ENCODE measurements at places on chromosomes 12 and 14. TPM values are rescaled to one million over a fixed set of nuclear protein-coding genes. Genes with fewer than 3 reads are reported as not detected.

- H3K4me3 ChIP-seq, result peak overlapping the region; percentile 20
- peaks cover 26% of the 10 kb centered on the region for H3K4me1 ChIP-seq
- H3K27ac ChIP-seq, result peak overlapping the region; percentile 92
- no peaks in the 10 kb centered on the region for H3K27me3 ChIP-seq
- peak; percentile 97 for DNase-seq
Observed at GRCh38 chr14:51873221-51873893, 12.9 kb downstream of the GNG2 start.

DNA sequence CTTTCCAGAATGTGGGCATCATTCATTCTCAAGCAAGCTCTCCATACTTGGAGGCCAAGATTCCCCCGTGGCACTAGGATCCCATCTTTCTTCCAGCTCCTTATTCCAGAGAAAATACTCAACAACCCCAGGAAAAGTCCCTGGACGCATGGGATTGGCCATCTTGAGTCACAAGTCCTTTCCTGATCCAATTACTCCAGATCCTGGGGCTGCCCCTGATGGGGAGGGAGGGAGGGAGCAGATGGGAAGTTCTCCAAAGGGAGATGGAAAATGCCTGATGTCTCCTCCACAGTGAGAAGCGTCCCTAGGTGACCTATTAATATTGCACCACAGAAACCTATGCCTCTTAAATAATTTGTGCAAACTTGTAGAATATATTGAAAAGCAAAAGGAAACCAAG lies 12.4 kb upstream of the KCNK13 start:
- H3K4me1 ChIP-seq, result peaks cover 16% of the 10 kb centered on the region
- no peaks in the 10 kb centered on the region for H3K27me3 ChIP-seq
- H3K27ac ChIP-seq, result no peak overlapping the region
- no peak for DNase-seq

- no peak for DNase-seq
- peaks cover 23% of the 10 kb centered on the region for H3K4me1 ChIP-seq
Observed at GRCh38 chr12:75641031-75641780, 129.8 kb upstream of the KRR1 start.

GRCh38 chr12:79071498-79071897 lies 206.9 kb downstream of the SYT1 start:
- H3K4me3 ChIP-seq, result no peak overlapping the region
- no peak overlapping the region for H3K27ac ChIP-seq
- no peak for DNase-seq

DNA sequence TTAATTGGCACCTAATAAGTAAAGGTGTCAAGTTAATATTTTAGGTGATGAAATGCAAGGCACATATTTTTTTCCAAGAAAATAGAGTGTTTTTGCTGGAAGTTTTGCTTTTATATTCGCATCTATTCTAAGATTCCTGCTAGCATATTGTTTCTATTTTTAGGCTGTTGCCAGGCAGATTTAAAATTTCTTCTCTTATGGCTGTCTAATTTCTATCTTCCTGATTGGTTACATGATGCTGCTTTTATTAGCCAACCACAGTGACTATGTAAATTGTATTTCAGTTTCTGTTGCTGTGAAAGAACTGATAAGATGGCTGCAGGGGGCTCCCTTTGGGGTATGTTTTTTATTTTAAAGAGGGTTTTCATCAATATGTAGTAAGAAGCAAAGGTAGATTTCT lies 42.7 kb downstream of the ATF7IP start:
- no peaks in the 10 kb centered on the region for H3K27me3 ChIP-seq
- no peaks in the 10 kb centered on the region for H3K36me3 ChIP-seq
- no peak overlapping the region for H3K27ac ChIP-seq
- H3K4me1 ChIP-seq, result peaks cover 22% of the 10 kb centered on the region

DNA sequence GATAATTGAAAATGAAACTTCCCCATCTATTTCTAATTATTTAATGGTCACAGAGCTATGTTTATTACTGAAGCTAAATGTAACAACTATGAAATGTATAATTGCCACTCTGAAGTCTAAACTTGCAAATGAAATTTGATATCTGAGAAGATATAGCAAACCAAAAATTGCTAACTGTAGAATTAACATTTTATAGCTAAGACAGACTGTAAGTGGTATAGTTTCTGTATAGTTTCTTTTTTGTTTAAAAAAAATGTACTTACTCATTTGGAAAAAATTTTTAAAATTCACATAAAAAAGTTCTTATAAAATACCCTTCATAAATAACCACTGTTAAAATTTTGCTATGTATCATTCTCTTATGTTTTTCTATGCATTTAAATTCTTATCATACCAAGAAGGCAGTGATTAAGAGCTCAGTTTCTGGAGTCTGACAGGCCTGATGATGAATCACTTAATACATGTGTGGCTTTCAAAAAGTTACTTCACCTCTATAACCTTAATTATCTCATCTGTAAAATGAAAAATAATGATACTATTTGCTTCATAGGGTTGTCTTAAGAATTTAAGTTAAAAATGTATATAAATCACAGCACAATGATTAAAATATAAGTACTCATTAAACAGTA lies 214.7 kb upstream of the GARIN2 start:
- peaks cover 2% of the 10 kb centered on the region for H3K36me3 ChIP-seq
- H3K4me3 ChIP-seq, result no peak overlapping the region
- no peaks in the 10 kb centered on the region for H3K27me3 ChIP-seq
- peaks cover 22% of the 10 kb centered on the region for H3K4me1 ChIP-seq
- DNase-seq, result peak; percentile 59

- DNase-seq, result no peak
- H3K4me1 ChIP-seq, result no peaks in the 10 kb centered on the region
- no peak overlapping the region for H3K4me3 ChIP-seq
- H3K27ac ChIP-seq, result no peak overlapping the region
Observed at GRCh38 chr12:8018666-8019581, 13.6 kb upstream of the FOXJ2 start.

- no peak for DNase-seq
- H3K27ac ChIP-seq, result no peak overlapping the region
- no peaks in the 10 kb centered on the region for H3K27me3 ChIP-seq
- H3K36me3 ChIP-seq, result no peaks in the 10 kb centered on the region
- peak overlapping the region; percentile 93 for H3K4me3 ChIP-seq
Observed at GRCh38 chr14:74495356-74495755, 1.8 kb downstream of the ISCA2 start.

DNA sequence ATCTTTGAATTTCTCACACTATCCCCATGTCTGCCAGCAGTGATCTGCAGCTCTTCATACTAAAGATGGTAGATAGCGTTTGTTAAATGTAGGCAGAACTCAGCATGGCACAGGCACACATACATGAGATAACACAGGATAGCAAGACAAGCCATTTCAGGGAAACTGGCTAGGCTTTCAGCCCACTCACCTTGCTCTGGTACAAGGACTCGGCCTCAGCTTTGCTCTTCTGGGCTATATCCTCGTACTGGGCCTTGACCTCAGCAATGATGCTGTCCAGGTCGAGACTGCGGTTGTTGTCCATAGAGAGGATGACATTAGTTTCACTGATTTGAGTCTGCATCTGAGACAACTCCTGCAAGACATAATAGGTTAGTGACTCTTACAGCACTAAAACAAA lies 3.1 kb downstream of the KRT1 start:
- no peak for DNase-seq
- no peaks in the 10 kb centered on the region for H3K4me1 ChIP-seq
- no peaks in the 10 kb centered on the region for H3K36me3 ChIP-seq
- H3K27ac ChIP-seq, result no peak overlapping the region
- H3K27me3 ChIP-seq, result peaks cover 70% of the 10 kb centered on the region
- no peak overlapping the region for H3K4me3 ChIP-seq

GRCh38 chr12:72037006-72037795 lies 98.6 kb downstream of the TPH2 start:
- H3K27ac ChIP-seq, result no peak overlapping the region
- DNase-seq, result no peak
- no peak overlapping the region for H3K4me3 ChIP-seq
- H3K27me3 ChIP-seq, result peaks cover 47% of the 10 kb centered on the region

GRCh38 chr14:82449926-82450468 lies 916.3 kb upstream of the SEL1L start:
- DNase-seq, result no peak
- no peaks in the 10 kb centered on the region for H3K27me3 ChIP-seq

GRCh38 chr12:14840616-14841015 lies 2.7 kb downstream of the ART4 start:
- H3K27ac ChIP-seq, result no peak overlapping the region
- DNase-seq, result peak; percentile 14
- H3K4me1 ChIP-seq, result peaks cover 35% of the 10 kb centered on the region
- H3K36me3 ChIP-seq, result no peaks in the 10 kb centered on the region

DNA sequence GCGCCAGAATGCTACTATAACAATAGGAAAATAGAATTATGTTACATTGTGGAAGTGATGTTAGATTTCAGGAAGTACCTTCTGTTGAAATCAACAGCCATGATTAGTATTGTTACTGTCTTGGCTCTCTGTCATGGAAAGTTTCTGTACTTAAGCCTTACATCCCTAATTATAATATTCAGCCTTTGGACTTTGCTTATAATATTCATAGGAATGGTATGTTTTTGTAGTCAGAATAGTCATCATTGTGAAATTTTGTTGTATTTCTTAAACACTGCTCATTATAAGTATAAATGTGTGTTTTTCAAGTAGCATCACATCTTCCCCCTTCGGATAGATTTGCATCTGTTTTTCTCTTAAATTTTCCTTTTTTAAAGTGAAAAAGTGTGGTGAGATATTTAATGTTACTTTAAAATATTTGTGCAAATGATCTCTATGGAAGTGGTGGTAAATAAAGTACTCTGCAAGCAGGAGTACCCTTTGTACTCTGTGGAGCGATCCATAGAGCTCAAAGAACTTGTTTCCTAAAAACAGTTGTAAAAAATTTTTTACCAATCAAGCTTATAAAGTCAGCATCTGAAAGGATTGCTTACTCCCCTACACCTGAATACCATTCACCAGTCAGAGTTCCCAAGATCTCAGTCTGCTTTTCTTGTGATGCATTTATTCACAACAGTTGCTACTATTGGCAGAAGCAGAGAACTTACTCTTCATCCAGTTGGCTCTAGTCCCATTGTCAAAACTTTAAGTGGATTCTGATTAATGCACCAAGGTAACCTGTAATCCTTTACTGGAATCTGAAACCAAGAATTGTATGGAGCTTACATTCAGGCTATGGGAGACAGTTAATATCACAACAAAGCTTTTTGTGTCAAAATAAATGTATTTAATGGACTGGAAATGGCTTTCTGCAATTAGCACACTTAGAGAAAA lies 87.8 kb downstream of the RIC8B start:
- H3K27ac ChIP-seq, result peak overlapping the region; percentile 46
- H3K36me3 ChIP-seq, result peaks cover 10% of the 10 kb centered on the region
- H3K4me1 ChIP-seq, result peaks cover 23% of the 10 kb centered on the region
- no peaks in the 10 kb centered on the region for H3K27me3 ChIP-seq
- H3K4me3 ChIP-seq, result peak overlapping the region; percentile 16

- H3K36me3 ChIP-seq, result no peaks in the 10 kb centered on the region
- H3K4me3 ChIP-seq, result no peak overlapping the region
- no peak for DNase-seq
- no peak overlapping the region for H3K27ac ChIP-seq
Observed at GRCh38 chr14:60227291-60227690, 21.7 kb upstream of the PPM1A start.

DNA sequence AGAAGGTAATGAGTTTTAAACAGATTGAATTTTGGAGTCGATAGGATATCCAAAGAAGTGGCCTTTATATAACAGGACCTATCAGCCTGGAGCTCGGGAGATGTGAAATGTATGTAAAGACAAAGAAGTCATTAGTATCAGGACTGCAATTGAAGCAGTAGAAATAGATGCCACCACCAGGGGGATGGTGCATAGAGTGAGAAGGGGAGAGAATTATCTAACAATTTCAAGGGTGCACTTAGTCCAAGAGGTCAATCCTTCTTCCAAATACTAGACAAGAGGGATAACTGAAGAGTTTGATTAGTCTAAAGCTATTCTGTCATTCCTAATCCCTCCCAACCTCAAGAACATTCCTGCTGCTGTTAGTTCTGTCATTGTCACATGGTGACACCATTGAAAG lies 127.8 kb downstream of the CFAP54 start:
- H3K27me3 ChIP-seq, result no peaks in the 10 kb centered on the region
- H3K36me3 ChIP-seq, result no peaks in the 10 kb centered on the region
- H3K4me3 ChIP-seq, result no peak overlapping the region
- H3K27ac ChIP-seq, result no peak overlapping the region
- peak; percentile 25 for DNase-seq

DNA sequence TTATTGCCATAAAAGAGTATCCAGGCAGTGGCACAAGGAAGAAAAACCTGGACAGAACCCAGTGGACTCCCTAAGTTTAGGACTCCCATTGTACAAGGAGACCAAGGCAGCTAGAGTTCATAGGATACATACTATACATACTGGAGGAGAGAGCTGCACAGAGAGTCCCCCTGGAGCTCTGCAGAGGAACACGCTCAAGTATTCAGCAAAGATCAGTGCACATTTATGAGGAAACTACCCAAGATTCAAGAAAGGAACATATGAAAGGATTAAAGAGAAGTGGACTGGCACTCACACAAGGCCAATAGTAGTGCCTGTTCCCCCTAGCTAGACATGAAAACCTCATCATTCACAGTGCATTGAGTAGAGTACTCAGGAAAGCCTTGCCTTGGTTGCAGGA lies 43.0 kb upstream of the CHPT1 start:
- H3K4me1 ChIP-seq, result no peaks in the 10 kb centered on the region

- H3K36me3 ChIP-seq, result peaks cover 9% of the 10 kb centered on the region
- peaks cover under 1% of the 10 kb centered on the region for H3K27me3 ChIP-seq
- no peak overlapping the region for H3K4me3 ChIP-seq
Observed at GRCh38 chr14:70320294-70320693, 39.2 kb downstream of the COX16 start.

GRCh38 chr12:81610955-81611889 lies 147.9 kb downstream of the PPFIA2 start:
- H3K27ac ChIP-seq, result no peak overlapping the region
- no peaks in the 10 kb centered on the region for H3K27me3 ChIP-seq
- no peaks in the 10 kb centered on the region for H3K36me3 ChIP-seq
- no peaks in the 10 kb centered on the region for H3K4me1 ChIP-seq
- no peak overlapping the region for H3K4me3 ChIP-seq
- DNase-seq, result peak; percentile 17

DNA sequence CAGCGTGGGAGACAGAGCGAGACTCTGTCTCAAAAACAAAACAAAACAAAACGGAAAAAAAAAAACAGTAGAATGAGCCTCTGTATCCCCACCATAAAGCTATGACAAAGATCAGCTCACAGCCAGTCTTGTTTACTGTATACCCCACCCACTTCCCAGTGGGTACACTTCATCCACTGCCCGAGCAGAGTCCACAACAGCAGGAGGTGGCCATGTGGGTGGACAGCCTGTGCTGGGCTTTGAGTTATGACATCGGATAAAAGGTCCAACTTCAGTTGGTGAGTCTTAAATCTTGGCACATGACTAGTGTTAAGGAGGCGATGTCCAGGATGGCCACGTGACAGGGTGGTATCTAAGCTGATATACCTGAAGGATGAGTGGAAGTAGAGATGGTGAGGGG lies 34.8 kb upstream of the MAPKAPK5 start:
- no peaks in the 10 kb centered on the region for H3K36me3 ChIP-seq
- no peak overlapping the region for H3K4me3 ChIP-seq
- DNase-seq, result no peak
- no peak overlapping the region for H3K27ac ChIP-seq
- no peaks in the 10 kb centered on the region for H3K27me3 ChIP-seq

The FAIM2 gene
- not detected for total RNA-seq

The ANO4 gene
- total RNA-seq, result not detected

The BDKRB1 gene
- total RNA-seq, result 0.69 TPM

The SLC10A1 gene
- total RNA-seq, result not detected

The SLC7A8 gene
- total RNA-seq, result 3.8 TPM

The DHRS2 gene
- 40.9 TPM for total RNA-seq

The MMP14 gene
- 85.0 TPM for total RNA-seq

The EP400 gene
- total RNA-seq, result 30.5 TPM

The C1QL4 gene
- total RNA-seq, result 5.3 TPM

Measured in PC-3 (cell line).